ENCODE measurements at places on chromosomes 1 and 21. TPM values are rescaled to one million over a fixed set of nuclear protein-coding genes. Genes with fewer than 3 reads are reported as not detected.

Gene TSSK3
- 1.7 TPM for total RNA-seq

Gene C1orf167
- 0.92 TPM for total RNA-seq

Gene PEX19
- 43.6 TPM for total RNA-seq

Gene CFHR2
- not detected for total RNA-seq
